ENCODE measurements at places on chromosomes 5 and 9.

- peaks cover 4% of the 10 kb centered on the region for H3K27me3 ChIP-seq
- H3K4me3 ChIP-seq = no peak overlapping the region
- H3K4me1 ChIP-seq = peaks cover 36% of the 10 kb centered on the region
- no peaks in the 10 kb centered on the region for H3K36me3 ChIP-seq
Measured at GRCh38 chr5:132546108-132546507, 2.8 kb upstream of the IL5 start.

DNA sequence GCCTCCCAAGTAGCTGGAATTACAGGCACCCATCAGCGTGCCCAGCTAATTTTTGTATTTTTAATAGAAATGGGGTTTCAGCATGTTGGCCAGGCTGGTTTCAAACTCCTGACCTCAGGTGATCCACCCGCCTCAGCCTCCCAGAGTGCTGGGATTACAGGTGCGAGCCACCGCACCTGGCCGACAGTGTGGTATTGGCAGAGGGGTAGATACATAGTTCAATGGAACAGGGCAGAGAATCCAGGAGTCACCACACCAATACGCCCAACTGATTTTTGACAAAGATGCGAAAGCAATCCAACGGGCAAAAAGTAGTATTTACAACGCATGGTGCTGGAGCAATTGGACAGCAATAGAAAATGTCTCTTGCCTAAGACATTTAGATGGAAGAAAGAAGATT lies 164.0 kb upstream of the PPP1R26 start:
- no peak overlapping the region for H3K27ac ChIP-seq
- H3K27me3 ChIP-seq = peaks cover 5% of the 10 kb centered on the region
- DNase-seq = no peak
- H3K36me3 ChIP-seq = no peaks in the 10 kb centered on the region
- H3K4me1 ChIP-seq = no peaks in the 10 kb centered on the region

DNA sequence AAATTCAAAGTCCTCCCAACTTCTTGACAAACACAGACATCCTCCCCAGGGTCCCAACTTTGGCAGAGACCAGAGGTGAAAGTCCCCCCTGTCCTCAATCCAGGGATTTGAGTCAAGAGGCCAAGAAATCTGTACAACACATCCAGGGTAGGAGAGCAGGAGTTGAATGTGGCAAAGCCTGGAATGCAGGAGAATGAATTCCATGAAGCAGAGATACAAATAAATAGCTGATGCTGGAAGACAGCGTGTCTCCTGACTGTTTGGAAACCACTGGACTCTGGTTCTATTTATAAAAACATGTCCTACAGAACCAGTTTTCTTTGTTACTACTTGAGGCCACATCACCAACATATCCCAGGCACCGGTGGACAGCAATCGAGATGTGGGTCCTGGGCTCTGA lies 43.7 kb upstream of the SLIT3 start:
- H3K36me3 ChIP-seq = no peaks in the 10 kb centered on the region
- H3K4me1 ChIP-seq = no peaks in the 10 kb centered on the region
- no peak for DNase-seq
- H3K27ac ChIP-seq = no peak overlapping the region
- no peak overlapping the region for H3K4me3 ChIP-seq
- no peaks in the 10 kb centered on the region for H3K27me3 ChIP-seq

GRCh38 chr9:130213911-130214761 lies 41.9 kb downstream of the NCS1 start:
- H3K36me3 ChIP-seq = no peaks in the 10 kb centered on the region
- no peaks in the 10 kb centered on the region for H3K4me1 ChIP-seq
- H3K27me3 ChIP-seq = no peaks in the 10 kb centered on the region
- H3K27ac ChIP-seq = no peak overlapping the region
- H3K4me3 ChIP-seq = no peak overlapping the region

DNA sequence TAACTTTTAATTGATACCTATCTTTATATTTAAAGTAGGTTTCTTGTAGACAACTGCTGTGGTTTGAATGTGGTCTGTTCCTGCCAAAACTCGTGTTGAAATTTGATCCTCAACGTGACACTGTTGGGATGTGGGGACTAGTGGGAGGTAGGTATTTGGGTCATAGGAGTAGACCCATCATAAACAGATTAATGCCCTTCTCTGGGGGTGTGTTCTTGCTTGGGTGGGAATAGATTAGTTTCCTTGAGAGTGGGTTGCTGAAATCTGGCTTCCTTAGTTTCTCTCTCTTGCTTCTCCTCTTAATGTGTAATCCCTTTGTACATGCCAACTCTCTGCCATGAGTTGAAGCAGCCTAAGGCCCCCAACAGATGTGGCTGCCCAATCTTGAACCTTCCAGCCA lies 34.6 kb upstream of the IPPK start:
- no peak overlapping the region for H3K4me3 ChIP-seq
- H3K4me1 ChIP-seq = peaks cover 19% of the 10 kb centered on the region
- no peak overlapping the region for H3K27ac ChIP-seq
- peaks cover 3% of the 10 kb centered on the region for H3K27me3 ChIP-seq
- peaks cover 7% of the 10 kb centered on the region for H3K36me3 ChIP-seq
- no peak for DNase-seq

DNA sequence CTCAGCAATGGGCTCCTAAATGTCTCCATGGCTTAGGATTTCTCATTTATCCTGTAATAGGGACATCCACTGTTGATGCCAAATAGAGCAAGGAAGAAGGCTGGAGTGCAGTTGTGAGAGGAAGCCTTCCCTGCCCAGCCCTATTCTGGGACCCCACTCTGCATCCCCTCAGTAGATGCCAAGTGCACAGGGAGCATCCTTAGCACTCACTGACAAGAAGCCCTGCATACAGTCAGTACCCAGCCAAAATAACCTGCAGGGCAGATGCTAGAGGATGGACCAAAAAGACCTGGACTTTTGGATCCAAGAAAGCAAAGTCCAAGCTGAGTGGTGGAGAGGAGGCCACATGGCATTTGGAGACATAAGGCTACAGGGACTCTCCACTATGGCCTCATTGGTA lies 113.5 kb upstream of the SPOCK1 start:
- peaks cover 4% of the 10 kb centered on the region for H3K4me1 ChIP-seq
- DNase-seq = no peak
- H3K4me3 ChIP-seq = no peak overlapping the region
- peaks cover 18% of the 10 kb centered on the region for H3K27me3 ChIP-seq
- H3K27ac ChIP-seq = no peak overlapping the region

GRCh38 chr9:121779381-121780117 lies 128.1 kb downstream of the DAB2IP start:
- DNase-seq = no peak
- no peak overlapping the region for H3K27ac ChIP-seq
- H3K4me1 ChIP-seq = peaks cover 13% of the 10 kb centered on the region
- H3K36me3 ChIP-seq = no peaks in the 10 kb centered on the region
- H3K27me3 ChIP-seq = peaks cover 14% of the 10 kb centered on the region

DNA sequence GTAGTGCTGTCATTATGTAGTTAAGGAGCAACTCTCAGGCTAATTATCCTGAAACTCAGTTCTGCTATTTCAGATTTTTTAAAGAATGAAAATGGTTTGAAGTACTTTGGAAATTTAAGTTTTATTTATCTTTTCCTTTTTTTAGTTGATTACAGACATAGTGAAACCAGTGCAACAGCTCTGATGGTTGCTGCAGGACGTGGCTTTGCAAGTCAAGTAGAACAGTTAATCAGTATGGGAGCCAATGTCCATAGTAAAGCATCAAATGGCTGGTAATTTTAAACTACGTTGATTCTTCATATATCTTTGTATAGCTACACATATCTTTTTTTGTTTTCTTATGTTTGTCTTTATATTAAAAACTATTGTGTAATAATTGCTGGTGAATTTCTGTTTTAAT lies 34.9 kb downstream of the YTHDC2 start:
- H3K27ac ChIP-seq = no peak overlapping the region
- H3K4me1 ChIP-seq = peaks cover 23% of the 10 kb centered on the region
- no peaks in the 10 kb centered on the region for H3K27me3 ChIP-seq
- DNase-seq = no peak
- no peak overlapping the region for H3K4me3 ChIP-seq

DNA sequence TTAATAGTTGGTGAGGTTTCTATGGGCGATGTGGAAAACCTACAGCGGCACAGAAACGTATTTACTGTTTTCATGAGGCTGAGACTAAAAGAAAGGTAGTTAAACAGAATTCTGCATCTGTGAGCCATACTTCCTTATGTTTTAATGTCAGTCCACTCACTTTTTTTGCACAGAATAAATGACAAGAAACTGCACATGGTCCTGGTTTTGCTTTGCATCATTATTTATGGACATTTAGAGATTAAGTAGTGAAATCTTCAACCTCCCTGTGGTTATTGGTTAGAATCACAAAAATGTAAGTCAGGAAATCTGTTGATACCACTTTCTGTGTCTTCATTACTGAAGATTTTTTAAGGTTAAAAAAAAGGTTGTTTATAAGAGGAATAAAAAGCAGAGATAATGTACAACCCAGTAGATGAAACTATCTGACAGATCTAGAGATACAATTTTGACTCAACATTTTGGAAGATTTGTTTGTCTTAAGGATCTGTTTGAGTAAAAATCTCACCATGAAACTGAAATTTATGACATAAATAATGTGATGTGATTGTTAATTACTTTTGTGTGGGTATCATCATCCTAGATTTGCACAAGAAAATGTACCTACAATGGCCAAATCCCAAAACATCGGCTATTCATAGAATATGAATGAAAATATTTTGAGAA lies 2.4 kb downstream of the PRR16 start:
- H3K4me1 ChIP-seq = peaks cover 6% of the 10 kb centered on the region
- H3K36me3 ChIP-seq = no peaks in the 10 kb centered on the region

GRCh38 chr5:174086751-174087150 lies 41.2 kb downstream of the NSG2 start:
- no peaks in the 10 kb centered on the region for H3K27me3 ChIP-seq
- no peak overlapping the region for H3K27ac ChIP-seq
- no peaks in the 10 kb centered on the region for H3K36me3 ChIP-seq
- no peak for DNase-seq

GRCh38 chr5:88688984-88689667 lies 193.9 kb downstream of the MEF2C start:
- peaks cover 5% of the 10 kb centered on the region for H3K4me1 ChIP-seq
- H3K27ac ChIP-seq = no peak overlapping the region
- H3K36me3 ChIP-seq = peaks cover 1% of the 10 kb centered on the region
